Natural killer cell treated with Interleukin-12 subunit alpha and Interleukin-12 subunit beta and Interleukin-15 and Interleukin-18, amount 100 ng/mL, for 72 hours (primary cell): ENCODE measurements at places on chromosomes 7 and 10.

DNA sequence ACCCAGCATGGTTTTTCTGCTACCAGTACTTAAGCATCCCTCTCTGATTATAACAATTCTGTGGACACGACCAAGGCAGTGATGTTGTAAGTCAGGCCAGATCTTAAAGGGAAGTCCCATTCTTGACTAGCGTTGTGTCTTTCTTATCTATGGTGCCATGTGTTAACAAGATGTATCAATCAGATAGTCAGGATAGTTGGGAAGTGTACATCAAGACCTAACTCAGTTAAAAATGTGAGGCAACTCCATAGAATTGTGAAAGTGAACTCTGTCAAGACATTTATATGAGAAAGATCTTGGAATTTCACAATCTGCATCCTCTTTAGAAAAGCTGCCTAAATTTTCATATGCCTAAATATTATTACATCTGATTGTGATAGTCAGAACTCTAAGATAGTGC is 341.7 kb upstream of the SEMA3D start:
- no peak for DNase-seq

GRCh38 chr7:33039903-33040292 is 22.7 kb downstream of the NT5C3A start:
- no peak for DNase-seq

GRCh38 chr10:117933036-117933435 is 113.7 kb downstream of the RAB11FIP2 start:
- no peak for DNase-seq

DNA sequence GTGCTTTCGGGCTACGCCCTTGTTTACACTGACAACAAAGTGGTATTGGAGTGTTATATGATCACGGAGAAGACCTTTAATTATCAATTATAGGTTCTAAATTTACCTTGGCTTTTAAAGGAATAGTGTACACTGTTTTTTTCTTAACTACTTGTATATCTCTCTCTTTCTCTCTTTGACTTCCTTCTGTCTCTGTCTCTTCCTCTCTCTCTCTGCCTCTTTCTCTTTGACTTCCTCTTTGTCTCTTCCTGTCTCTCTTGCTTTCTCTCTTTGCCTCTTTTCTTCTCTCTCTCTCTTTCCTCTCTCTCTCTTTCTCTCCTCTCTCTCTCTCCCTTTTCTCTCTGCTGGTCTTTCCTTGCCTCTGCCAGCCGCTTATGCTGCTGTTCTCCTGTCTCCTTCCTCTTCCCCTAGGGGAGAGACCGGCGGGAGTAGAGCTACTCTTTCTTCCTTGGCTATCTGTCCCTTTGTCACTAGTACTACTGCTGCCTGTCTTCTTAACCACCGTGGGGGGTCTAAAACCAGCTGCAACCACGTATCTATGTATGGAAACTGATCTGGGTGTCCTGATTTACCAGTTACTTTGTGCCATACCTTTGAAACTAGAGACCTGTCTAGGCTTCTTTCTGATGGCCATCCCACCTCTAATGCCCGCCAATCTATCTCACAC is 36.9 kb upstream of the GSDME start:
- DNase-seq, result no peak

DNA sequence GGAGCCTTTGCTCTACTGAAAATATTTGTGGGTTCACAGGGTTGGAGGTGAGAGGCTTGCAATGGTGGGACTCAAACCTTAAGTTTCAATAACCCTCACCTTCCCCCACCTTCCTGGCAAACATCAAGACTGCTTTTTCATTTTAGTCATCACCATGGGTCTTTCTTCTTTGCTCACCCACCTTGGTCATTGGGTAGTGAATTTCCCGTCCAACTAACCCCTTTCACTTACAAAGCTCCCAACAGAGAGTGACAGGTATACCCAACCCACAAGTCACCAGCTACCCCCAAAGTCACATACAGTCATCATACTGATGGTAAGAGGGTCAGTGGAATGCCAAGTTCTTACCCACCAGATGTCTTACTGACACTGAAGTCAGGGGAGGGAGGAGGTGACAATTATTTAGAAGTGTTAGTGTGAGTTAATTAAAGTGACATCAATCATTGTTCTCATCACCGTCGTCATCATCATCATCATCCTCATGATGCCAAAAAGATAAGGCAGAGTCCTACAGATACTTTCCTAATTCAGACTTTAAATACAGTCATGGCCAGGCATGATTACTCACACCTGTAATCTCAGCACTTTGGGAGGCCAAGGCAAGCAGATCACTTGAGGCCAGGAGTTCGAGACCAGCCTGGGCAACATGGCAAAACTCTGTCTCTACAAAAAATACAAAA is 49.0 kb downstream of the PIK3AP1 start:
- DNase-seq, result peak; percentile 71

DNA sequence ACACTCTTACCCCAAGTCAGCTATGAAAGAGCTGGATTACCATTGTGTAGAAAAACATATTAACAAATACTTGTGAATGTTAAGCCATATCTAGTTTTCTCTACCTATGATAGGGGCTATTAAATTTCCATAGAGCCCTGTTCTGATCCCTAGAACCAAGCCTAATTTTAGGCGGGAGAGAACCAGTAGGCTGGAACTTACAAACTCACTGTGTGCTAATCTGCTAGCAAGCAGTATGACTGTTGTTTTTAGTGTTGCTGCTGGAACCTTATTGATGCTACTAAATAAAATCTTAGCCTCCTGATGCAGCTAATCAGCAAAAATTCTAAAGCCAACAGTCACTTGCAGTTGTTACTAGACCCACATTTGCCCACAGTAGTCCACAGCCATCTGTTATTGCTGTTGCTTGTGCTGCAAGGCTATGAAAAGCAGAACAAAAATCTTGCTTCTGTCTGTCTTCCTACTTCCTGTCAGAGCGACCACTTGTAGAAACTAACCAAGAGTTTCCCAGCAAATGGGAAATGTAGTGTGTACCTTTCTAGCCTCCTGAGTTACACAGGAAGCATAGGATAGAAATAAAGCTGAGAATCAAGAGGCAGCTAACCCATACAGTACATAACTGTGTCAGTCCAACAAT is 368.4 kb downstream of the ARL4A start:
- DNase-seq, result no peak

DNA sequence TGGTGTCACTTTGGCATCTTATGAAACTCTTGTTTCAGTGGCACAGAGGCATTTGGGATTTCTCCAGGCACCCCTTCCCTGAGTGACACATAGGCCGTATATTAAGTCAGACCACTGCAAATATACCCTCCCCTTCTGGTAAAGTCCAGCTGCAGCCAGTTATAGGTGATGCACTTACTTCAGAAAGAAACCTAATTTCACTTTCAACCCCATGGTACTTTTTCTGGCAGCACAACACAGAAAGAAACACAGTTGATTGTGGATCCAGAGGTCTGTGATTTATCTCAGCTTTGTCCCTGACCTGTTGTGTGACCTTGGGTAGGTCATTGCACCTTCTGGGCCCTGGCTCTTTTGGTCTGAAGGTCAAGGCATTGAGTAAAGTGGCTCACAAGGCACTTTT is 173.2 kb downstream of the BUB3 start:
- DNase-seq, result no peak

DNA sequence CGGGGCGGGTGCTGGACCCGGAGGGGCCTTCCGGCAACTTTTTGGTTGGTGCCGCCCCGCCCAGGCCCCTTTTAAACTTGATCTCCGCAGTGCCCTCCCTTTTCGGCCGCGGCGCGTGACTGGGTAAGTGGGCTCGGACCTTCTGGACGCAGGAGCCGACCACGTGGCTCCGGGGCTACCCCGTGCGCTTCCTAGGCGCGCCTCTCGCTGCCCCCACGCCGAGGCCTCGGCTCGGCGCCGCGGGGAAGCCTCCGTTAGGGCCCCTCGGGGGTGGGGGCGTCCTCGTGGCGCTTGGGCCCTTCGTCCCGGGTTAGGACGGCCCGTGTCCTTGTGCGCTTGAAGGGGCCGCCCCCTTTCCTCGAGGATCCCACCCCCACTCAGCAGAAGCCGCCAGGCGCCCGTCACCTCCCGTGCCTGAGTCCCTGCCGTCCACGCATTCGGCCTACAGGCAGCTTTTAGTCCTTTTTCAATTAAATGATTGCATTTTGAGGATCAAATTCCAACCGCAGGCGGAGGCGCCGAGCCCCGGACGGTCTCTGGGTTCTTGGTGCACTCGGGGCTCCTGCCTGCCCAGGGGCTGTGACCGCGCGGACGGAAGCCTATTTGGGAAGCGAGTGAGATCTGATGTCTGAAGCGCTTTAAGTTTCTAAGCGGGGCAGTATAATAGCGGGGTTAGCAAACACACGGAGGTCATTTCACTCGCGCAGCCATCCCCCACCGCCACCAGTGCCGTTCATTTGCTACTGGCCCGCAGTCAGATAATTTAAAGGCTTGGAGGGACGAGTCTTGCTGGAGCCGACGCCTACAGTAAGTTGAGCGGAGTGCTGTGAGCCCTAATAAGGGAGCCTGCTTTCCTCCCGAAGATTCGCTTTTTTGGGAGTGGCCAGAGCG is 31.8 kb upstream of the TOMM7 start:
- peak; percentile 89 for DNase-seq

GRCh38 chr7:65454469-65454868 is 80.8 kb downstream of the ZNF92 start:
- DNase-seq, result no peak
